ENCODE measurements at places on chromosomes 3 and 15.

- no peak for DNase-seq
These were observed 412.7 kb downstream of the ERC2 start for GRCh38 chr3:56055546-56055945.

DNA sequence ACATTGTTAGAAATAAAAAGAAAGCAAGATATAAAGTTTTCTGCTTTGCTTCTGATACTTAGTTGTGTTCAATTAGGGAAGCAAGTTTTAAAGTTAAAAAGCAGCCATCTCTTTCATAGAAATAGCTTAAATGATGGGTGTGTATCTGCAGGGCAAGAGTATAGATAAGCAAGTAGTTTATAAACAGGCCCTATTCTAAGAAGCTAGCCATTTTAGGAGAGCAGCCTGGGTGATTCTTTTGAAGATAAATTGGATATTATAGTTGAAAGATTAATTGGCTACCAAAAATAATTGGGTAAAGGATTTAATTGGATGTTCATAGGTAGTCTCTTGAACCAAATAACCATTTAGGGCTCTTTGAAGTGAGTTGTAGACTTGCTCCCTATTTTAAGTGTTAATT is 5.6 kb downstream of the EIF3J start:
- DNase-seq, result no peak

DNA sequence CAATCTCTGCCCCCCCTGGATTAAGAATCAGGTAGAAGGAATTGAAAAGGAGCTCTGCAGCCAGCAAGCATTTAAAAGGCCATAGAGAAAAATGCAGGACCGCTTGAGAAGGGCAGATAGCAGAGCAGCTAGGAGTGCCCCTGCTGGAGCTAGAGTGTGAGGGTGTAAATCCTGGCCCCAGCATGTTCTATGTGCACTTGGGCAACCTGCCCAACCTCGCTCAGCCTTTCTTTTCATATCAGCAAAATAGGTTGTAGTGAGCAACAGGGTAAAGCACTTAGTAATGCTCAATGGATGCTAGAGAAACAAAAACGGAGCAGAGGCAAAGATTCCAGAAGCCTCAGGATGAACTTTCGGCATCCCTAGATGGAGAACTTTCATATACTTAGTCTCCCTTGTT is 25.0 kb upstream of the THBS1 start:
- DNase-seq, result no peak

DNA sequence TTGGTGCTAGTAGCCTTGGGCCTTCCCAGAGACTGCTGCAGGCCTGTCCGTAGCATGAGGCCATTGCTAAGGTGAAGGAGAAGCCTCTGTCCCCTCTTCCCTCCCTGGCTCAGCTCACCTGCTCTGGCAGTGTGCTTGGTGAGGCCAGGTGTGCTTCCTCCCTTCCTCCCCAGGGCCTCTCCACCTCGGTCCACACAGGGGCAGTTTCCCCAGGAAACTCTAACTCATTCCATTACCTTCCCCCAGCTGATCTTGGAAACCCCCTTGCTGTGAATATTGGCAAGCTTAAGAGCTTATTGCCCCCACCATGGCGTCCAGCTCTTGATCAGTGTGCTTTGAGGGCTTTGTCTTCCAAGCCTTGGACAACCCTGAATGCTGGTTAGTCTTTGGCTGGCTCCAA is 52.7 kb downstream of the ZNF445 start:
- no peak for DNase-seq

GRCh38 chr3:72548461-72548860 is 299.8 kb downstream of the SHQ1 start:
- no peak for DNase-seq

GRCh38 chr3:71075494-71075893 is 508.0 kb downstream of the FOXP1 start:
- no peak for DNase-seq

- DNase-seq, result no peak
These were observed 19.8 kb downstream of the PRR23E start for GRCh38 chr3:127212711-127213110.

GRCh38 chr3:37510755-37511154 is 336.4 kb upstream of the LRRFIP2 start:
- no peak for DNase-seq

GRCh38 chr15:23035964-23036566 is 3.3 kb downstream of the TUBGCP5 start:
- peak; percentile 12 for DNase-seq

DNA sequence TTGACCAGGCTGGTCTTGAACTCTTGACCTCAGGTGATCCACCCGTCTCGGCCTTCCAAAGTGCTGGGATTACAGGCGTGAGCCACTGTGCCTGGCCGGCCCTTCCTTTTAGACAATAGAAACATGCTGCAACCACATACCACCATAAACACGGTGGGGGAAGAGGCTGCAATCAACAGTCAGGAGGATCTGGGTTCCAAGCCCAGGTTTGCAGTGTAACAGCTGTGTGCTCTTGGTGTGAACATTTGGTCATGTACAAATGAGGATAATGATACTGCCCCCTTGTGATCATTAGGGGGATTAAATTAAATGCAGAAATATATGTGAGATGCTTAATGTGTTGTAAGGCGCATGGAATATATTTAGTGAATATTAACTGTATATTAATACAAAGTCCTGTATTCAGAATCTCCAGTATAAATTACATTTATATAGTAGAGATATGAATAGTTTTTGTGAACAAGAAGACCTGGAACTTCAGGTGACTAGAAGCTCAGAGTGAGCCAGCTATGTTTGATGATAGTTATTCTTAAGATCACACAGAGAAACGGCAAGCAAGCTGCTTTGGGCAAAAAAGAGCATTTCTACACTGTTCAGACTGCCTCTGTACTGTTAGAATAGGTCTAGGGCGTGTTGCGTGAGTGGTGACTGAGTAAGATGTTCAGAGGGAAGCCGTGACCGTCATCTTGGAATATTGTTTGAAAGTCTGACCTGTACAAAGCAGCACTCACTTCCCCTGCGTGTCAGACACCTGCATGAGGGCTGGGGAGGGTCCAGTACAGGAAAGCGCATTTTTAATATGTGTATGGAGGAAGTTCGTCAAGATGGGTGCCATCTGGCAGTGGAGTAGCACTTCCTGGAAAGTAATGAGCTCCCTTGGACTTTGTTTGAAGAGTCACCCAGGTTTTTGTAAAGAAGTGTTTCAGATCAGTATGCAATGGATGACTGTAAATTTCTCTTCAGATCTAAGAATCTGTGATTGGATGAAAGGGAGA is 125.8 kb downstream of the PGPEP1L start:
- no peak for DNase-seq

GRCh38 chr3:148187296-148187695 is 510.4 kb upstream of the AGTR1 start:
- no peak for DNase-seq

- no peak for DNase-seq
These were observed 38.4 kb upstream of the TERB2 start for GRCh38 chr15:44918136-44918535.

- no peak for DNase-seq
These were observed 2.8 kb downstream of the SEMA4B start for GRCh38 chr15:90203922-90204321.

GRCh38 chr15:85906640-85907039 is 111.9 kb upstream of the KLHL25 start:
- DNase-seq, result no peak

DNA sequence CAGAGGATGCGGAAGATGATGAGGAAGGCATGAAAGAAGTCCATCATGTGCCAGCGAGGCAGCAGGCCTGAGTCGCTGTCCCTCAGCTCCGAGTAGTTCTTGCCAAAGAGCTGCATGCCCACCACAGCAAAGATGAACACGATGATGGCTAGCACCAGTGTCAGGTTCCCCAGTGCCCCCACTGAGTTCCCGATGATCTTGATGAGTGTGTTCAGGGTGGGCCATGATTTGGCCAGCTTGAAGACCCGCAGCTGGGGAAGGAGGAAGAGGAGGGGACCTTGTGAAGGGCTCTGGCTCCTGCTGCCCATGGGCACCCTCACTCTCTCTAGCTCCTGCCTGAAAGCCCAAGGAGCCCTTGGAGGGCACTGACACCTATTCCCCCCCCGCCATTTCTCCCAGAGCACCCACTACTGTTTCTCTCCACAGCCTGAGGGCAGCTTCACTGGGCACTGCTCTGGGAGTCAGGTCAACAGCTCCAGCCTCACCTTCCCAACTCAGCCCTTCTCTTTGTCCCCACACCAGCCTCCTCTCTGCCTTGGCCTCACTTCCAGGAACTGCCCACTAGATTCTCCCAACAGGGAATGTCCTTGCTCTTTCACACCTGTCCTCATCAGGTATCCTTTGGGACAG is 63.6 kb downstream of the SCN5A start:
- DNase-seq, result no peak

DNA sequence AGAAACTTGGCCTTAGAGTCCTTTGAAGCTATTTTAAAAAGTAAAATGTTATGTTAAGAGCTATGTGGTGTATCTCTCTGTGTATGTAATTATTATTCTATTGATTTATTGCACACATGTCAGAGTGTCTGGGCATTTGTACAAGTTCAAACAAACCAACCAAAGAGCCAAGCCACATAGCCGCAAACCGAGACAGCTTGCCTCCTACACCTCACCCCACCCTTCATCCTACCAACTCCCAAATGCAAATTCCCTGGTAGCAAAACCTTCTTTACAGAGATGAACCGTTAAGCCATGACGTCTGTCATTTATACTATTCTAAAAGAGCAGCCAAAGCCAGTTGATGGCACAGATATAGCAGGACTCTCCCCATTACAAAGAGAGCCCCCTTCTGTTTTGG is 332.3 kb downstream of the ERC2 start:
- no peak for DNase-seq

DNA sequence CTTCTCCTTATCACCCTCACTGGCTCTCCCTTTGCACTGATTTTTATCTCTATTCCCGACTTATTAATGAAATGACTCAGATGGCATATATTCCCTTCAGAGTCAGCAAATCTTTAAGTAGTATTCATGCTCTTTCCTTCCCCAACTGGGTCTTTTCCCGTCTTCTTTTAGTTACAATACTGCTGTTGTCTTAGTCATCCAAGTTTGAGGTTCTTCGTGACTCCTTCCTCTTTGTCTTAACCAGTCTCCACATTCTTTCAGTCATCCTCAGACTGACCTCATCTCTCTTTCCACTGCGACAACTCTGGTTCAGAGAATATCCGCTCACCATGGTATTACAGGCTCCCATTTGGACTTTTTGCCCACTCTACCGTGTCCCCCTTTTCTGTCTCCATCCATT is 12.4 kb downstream of the WDR5B start:
- DNase-seq, result no peak

- no peak for DNase-seq
These were observed 74.9 kb downstream of the PIK3R4 start for GRCh38 chr3:130671545-130672312.

DNA sequence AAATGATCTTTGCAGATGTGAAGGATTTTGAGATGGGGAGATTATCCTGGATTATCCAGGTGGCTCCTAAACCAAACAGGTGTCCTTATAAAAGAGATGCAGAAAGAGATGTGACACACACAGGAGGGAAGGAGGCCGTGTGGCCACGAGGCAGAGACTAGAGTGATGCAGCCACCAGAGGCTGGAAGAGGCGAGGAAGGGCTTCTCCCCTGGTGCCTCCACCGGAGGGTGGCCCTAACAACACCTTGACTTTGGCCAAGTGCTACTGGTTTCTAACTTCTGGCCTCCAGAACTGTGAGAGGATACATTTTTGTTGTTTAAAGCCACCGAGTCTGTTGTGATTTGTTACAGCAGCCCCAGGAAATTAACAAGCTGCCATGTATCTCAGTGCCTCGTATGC is 127.1 kb downstream of the ASB7 start:
- no peak for DNase-seq

DNA sequence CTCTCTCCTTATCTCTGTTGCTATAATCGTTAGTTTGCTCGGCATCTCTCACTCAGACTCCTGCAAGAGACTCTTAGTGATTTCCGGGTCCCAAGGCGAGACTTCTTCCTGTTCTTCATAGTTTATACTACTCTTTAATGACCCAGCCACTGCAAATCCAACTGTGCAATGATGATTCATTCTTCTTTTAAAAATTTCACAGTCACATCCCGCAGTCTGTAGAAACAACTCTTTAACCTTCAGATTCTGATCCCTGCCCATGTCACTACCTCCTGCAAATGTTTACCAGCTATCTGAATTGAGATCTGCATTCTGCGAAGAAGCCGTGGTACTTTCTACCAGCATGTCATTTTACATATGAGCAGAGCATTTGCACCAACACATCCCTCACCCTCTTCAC is 2.8 kb upstream of the VGLL3 start:
- peak; percentile 37 for DNase-seq

DNA sequence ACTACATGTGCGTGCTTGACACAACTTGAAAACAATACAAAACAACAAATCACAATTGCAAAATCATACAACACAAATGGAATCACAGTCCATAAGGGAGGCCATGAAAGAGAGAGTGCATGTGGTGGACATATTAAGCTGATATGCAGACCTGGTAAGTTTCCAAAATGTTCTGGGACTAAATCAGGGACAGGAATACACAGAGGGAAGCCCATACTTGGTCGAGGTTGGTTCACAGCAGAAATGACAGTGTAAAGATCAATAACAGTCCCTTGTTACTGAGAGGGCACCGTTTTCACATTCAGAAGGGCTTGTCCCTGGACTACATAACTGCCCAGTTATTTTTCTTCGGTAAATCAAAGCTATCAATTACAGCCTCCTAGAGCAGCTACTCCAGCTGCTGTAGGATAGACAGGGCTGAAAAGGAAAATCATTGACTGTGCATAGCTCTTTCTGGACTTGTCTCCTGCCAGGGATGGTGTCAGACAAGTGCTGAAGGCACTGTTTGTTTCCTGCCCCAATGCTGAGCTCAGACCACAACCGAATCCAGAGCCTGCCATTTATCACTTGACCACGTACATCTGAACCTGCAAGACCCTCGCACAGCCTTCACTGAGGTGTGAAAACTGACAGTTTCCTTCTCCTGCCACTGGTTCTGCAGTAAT is 79.5 kb upstream of the KCNMB2 start:
- DNase-seq, result no peak
